LoVo (cell line): ENCODE measurements at places on chromosomes 3 and 15.

DNA sequence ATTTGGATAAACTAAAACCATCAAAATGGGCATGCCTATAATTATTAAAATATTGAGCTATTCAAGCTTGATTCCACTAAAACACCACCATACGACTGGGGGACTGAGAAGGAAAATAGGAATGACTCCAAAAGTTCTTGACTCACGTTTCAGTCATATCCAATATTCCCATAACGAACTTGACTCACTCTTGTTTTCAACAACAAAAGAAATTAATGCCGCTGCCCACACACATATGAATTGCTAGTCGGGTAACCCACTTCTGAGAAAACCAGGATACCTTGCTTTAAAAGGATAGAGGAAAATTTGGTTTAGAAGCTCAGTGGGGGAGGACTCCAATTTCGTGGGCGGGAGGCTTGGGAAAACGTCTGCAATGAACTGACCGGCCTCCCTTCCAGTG, 5.2 kb downstream of the HTR3C start:
- no peak for DNase-seq

DNA sequence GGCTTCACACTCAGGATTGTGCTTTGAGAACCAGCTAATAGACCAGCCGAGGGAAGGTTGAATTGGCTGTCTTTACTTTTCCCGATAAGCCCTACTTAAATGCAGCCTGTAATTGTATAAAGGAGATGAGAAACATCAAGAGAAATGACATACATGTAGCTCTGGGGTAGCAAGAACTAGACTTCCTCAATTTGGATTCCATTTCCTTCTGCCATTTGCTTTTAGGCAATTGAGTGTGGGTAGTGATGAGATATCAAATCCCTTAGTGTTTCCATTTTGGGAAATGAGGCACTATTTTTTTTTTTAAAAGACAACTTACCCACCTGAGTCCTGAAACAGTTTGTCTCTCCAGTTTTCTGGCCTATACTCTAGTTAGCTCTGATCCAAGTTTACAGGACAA, 2.2 kb downstream of the INAFM2 start:
- DNase-seq: no peak

DNA sequence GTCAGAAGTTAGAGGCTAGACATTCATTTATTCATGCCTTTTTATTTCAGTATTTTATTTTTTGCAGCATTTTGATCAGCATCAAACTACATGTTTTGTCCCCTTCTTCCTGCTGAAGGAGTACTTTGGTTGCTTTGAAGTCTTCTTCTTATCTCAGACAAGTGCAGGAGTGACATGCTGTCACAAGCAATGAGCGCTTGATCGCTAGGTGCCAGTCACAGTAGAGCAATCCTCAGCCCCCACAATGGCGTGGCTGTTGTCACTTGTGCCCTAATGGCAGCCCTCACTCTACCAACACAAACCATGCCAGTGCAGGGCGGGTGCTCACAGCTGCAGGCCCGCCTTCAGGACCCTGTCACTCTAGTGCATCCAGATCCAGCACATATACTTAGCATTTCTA, 184.6 kb upstream of the FEZF2 start:
- no peak for DNase-seq

DNA sequence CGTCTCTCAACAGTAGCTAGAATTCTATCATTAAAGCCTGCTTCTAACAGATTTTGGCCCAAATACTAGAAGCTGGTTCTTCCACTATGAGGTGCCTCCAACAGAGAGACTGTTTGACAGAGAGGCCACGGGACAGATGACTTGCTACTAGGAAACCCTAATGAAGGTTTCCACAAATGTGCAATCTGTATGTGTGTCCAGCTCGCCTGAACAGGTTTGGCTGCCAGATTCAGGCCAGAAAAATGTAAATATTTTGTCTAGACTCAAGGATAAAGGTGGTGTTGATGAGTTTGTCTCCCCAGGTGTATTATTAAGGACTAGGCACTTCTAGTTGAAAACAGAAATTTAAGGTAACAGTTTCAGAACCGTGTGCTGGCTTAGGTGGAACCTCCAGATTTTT, 91.6 kb upstream of the TRIM42 start:
- no peak for DNase-seq

- peak; percentile 19 for DNase-seq
Observed at GRCh38 chr15:51917493-51917892, 54.1 kb downstream of the LEO1 start.

- DNase-seq: no peak
Observed at GRCh38 chr15:41039121-41039520, 77.0 kb downstream of the INO80 start.

DNA sequence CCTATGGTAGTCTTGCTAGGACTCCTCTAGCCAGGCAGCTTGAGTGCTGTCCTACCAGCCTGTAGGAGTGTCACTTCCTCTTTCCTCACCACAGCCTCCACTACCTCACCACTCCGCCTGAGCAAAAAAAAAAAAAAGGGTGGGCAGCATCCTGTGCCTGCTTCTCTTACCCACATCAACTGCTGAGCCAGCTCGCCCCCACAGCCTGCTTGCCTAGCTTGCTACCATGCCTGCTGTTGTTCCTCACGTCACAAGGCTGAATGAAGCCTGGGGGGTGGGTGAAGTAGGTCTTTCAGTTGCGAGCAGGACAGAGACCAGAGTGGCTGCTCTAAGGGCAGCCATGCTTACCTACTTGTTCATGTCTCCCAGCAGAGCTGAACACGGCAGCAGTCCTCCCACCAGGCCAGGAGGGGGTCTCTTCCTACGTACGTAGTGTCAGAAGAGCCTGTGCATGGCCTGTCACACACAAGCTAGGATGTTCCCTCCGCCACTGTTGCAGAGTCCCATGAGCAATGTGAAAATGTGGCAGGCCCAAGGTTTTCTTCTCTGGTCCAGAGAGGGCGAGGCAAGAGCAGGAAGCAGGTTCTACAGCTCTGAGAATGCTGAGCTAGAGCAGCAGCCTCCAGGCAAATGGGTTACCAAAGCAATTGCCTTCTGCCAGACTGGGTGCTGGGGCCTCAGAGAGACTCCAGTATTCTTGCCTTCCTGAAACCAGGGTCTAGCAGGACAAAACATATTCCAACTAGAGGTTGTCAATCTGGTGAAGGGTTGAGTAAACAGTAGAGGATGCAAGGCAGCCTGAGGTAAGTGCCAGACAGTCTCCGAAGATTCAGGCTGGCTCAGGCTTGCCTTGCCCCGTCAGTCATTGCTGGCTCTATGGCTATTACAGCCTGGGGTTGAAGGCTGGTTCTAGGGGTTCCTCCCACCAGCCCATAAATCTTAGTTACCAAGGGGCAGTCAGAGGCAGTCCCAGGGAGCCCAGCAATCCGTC, 8.1 kb downstream of the PPM1M start:
- no peak for DNase-seq

GRCh38 chr3:156543043-156543555, 11.8 kb downstream of the SSR3 start:
- DNase-seq: no peak

- DNase-seq: no peak
Observed at GRCh38 chr3:161695811-161696210, 199.2 kb downstream of the OTOL1 start.

DNA sequence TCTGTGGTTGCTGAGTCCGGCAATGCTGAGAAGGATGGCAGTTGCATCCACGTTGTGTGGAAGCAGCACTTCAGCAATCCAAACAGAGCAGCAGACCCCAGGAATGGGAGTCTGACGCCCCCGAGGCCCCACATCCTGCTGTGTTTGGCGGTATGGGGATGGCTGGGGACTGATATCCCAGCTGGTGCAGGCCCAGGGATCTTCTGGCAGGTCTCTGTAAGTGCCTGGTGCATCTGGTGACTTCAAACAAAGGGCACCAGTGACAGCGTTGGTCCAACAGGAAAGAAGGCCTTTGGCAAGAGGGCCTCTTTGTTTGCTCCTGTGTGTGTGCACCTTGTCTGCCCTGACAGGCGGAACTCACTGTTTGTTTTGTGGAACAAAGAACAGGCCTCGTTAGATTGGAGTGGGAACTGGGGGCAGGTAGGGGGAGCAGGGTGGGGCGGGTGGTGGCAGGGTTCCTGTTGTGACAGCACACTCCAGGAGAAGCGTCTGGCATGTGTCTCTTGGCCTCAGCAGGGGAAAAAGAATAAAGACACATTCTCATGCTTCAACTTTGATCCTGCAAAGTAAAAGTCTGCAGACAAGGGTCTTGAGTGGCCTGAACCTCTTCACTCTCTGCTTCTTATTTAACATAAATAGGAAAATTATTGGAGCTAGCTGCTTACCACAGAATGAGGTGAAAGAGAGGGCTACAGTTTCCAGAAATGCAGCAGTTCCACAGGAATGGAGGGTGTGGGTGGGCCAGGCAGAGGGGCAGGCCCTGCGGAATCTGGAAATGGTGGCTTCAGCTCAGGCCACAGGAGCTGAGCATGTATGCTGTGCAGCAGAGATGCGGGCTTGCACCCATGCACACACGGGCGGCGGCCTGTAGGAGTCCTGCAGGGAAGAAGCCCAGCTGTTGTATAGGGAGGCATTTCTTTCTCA, 94.5 kb upstream of the MYZAP start:
- no peak for DNase-seq

DNA sequence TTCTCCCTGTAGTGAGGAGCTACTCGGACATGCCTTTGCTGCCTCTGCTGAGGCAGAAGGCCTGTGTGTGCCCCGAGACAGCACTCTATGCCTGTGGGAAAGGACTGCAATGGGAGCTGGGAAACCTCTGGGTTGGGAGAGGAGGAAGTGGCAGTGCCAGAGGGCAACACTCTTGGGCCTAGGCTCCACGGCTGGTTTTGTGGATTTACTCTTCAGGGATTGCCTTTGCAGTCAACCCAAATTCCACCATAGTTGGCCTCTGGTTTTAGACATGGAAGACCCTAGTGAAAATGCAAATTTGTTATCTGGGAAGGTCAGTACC, 46.8 kb downstream of the ITGA11 start:
- no peak for DNase-seq

GRCh38 chr3:77489216-77489615, 449.3 kb downstream of the ROBO2 start:
- DNase-seq: no peak

- no peak for DNase-seq
Observed at GRCh38 chr15:89399238-89400115, 64.9 kb upstream of the POLG start.

GRCh38 chr3:153495422-153495821, 333.4 kb downstream of the RAP2B start:
- DNase-seq: no peak

DNA sequence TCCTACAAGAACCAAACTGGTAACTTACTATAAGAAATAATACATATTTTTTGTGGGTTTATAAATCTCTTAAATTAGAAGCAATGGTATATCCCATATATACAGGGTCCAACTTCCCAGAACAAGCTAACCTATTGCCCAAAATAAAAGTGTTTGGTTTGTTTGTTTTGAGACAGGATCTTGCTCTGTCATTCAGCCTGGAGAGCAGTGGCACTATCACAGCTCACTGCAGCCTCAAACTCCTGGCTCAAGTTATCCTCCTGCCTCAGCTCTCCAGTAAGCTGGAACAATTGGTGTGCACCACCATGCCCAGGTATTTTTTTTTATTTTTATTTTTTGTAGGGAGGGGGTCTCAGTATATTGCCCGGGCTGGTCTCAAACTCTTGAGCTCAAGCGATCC, 135.4 kb downstream of the TFDP2 start:
- no peak for DNase-seq

GRCh38 chr15:40287505-40287904, 4.6 kb upstream of the ANKRD63 start:
- no peak for DNase-seq

GRCh38 chr3:114132500-114132899, 46.4 kb downstream of the DRD3 start:
- DNase-seq: no peak

DNA sequence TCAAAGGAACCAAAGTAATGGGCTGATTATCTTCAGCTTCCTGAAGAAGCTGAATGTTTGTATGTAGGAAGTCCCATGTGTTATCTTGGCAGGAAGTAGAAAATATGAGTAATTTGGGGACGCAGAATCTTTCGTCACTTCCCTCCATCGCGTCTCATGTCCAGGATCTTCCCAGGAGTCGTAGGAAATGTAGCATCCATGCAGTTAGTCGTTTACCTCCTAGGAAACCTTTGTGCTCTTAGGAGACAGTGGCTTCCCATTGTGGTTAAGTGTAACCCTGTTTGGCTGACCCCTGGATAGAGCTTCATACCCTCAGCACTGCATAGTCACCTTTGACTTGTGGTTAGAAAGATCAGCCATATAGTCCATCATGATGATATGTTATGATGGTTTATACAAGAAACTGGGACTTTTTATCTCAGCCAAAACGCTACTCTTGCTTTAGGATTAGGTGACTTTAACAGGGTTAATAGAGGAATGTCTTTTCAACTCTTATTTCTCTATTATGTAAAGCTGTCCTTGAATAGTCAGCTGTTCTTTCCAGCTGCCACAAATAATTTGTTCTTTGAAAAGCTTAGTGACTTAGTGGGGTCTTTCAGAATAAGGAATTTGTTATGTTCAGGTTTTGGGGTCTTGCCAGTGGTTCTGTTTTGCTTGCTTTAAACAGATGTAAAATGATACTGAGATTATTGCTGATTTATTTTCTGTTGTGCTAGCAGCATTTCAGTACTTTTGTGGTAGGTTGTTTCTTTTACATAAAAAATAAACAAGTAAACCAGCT, 92.2 kb downstream of the KLHL25 start:
- DNase-seq: no peak

- no peak for DNase-seq
Observed at GRCh38 chr15:90232941-90233386, 777 bp downstream of the CIB1 start.

GRCh38 chr15:66369773-66370651, 13.5 kb upstream of the TIPIN start:
- no peak for DNase-seq

GRCh38 chr3:40054568-40055222, 245.3 kb downstream of the MYRIP start:
- DNase-seq: no peak

- no peak for DNase-seq
Observed at GRCh38 chr3:111884411-111885018, 25.4 kb downstream of the PHLDB2 start.

DNA sequence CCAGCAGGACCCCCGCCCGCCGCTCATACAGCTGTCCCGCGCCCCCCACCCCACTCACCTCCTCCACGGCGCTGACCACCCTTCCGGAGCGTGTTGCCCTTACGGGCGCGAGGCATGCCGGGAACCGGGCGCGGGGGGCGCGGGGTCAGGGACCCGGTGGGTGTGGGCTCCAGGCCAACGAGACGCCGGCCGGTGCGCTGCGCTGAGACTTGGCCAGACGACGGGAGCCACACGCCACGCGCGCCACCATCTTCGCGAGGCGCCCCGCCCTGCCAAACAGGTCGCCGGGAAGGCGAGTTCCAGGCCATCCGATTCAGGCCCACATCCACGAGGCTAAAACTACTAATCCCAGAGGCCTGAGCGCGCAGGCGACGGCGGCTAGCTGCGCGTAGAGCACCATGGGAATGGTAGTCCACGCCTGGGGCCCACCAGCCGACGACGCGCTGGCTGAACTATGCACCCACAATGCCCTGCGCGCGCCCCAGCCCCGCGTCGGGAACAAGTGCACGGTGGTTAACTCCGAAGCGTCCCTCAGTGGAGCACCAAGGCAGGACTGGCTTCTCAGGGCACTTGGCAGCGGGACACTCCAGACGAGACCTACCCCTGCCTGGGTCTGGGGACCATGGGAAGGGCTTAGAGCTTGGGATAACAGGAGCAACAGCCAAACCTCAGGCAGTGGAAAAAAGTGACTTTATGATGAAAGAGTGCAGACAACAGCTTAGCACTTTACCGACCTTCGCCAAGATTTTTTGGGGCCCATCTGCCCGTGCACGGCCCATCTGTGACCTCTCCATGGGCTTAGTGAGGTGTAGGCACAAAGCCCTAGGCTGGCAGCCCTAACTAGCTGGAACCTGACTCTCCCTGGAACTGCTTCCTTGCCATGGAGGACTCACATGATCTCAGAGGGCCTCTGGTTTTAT, at the start of gene IFRD2:
Gene IFRD2, minus strand, starts transcription at position 271 of the 920 bp plus-strand sequence. Its CDS starts 155 bp downstream, at position 116.
- peak; percentile 98 for DNase-seq

GRCh38 chr3:80770106-80771074, 991.1 kb downstream of the GBE1 start:
- DNase-seq: no peak
